GM12892 (cell line): ENCODE measurements at places on chromosomes 7 and 10.

DNA sequence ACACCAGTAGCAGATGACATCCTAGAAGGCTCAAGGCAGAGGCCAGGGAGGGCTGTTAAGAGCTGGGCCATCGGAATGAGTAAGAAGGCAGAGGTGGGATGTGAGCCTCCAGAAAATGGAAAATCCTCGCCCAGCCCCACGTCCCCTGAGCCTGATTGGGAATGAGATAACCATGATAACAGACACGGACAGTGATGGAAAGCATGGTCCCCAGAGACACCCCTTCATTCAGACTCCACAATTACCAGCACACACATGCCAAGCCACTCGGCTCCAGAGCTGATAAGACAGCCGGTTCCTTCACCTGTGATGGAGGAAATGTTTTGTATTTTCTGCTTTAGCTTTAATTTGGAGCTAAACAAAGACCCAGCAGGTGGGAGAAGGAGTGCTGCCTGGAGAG is 106.0 kb downstream of the GRID1 start:
- no peak for DNase-seq

- no peak for DNase-seq
Observed at GRCh38 chr10:5461914-5462840, 37.2 kb downstream of the CALML5 start.

- DNase-seq: no peak
Observed at GRCh38 chr7:127594490-127594889, 954 bp downstream of the FSCN3 start.

- no peak for DNase-seq
Observed at GRCh38 chr7:20307119-20307518, 23.6 kb upstream of the ITGB8 start.

GRCh38 chr10:1153251-1153763 is 97.1 kb downstream of the WDR37 start:
- DNase-seq: no peak

DNA sequence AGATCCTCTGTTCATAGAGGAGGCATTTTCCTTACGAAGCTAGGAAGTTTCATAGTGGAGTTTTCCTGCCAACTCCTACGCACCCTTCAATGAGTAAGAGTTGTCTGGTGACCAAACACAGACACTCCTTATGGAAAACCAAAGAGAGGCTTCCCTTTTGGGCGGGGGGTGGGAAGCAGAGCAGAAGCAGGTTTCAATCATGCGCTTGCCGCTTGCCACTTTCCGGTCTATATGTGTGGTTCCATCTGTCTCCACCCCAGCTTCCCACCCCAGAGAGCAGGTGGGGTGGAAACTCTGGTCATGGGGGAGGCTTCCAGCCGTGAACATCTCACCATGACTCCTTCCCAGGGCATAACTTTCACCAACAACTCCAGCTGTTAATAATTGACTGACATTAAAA is 68.8 kb upstream of the GRB10 start:
- DNase-seq: no peak

DNA sequence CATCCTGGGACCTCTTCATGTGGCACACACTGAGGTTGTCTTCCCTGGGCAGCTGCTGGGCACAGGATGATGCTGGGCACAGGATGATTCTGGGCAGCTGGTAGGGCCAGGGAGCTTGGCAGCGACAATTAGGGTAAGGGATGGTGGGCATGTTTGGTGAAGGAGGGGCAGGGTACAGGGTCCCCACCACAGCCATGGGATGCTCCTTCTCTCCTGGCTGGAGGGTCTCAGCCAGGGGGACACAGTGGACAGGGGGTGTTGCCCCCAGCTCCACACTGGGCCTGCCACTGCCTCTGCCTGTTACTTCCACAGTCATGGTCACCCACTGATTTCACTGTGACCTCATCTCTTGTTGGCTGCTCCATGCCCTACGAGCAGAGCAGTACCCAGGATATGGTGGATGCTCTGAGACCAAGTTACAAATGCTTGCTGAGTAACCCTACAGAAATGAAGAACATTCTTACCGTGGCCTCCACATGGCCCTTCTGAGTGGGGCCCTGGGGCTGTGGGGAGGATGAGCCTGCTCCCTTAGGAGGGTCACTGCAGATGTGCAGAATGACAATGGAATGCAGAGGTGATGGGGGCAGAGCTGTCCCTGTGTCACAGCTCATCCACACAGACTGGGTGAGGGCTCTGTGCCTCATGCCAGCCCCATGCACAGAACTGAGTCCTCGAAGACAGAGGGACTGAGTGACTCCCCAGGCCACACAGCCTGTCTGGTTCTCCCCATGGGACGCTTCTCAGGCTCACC is 28.4 kb upstream of the RET start:
- peak; percentile 8 for DNase-seq

- DNase-seq: no peak
Observed at GRCh38 chr7:121499624-121500023, 103.5 kb upstream of the FAM3C start.

GRCh38 chr10:31526681-31527080 is 207.7 kb downstream of the ZEB1 start:
- DNase-seq: no peak

- no peak for DNase-seq
Observed at GRCh38 chr10:32046151-32046550, 10.1 kb downstream of the KIF5B start.

GRCh38 chr10:129963641-129964501 is at the start of gene EBF3:
TSS of gene EBF3 (minus strand) at chr10:129964274. CDS start at chr10:129963768, 506 bp downstream.
- DNase-seq: no peak

DNA sequence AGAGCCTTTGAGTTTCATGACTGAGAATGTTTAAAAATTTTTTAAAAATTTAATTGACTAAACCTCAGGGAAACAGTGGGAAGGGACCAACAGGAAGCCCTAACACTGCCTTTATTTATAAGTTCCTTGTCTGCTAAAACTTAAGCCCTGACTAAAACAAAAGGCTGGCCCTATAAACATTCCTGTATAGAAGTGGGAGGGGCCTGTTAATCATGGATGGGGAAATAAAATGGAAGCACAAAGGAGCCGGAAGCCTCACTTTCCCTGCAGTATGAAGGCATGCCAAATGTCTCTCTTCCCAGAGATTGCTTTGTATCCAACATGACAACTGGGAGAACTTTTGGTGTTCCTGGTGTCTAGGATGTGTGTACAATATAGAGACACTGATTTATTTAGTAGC is 66.0 kb downstream of the VPS50 start:
- no peak for DNase-seq

DNA sequence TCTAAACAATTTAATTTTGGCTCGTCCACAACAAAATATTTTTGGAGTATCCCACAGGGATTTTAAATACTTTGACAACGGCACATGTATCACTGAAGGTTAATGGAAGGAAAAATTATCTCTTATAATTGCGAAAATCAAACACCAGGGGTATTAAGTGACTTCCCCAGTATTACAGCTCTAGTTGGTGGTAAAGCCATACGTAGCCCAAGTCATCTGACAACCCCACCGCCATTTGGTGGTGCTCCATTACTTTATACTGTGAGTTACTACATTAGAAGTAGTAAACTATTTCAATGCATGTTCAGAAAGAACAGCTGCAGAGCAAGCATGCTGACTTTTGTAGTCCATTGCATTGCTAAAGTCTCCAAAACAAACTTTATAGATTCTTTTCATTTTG is 179.7 kb downstream of the HGF start:
- no peak for DNase-seq

DNA sequence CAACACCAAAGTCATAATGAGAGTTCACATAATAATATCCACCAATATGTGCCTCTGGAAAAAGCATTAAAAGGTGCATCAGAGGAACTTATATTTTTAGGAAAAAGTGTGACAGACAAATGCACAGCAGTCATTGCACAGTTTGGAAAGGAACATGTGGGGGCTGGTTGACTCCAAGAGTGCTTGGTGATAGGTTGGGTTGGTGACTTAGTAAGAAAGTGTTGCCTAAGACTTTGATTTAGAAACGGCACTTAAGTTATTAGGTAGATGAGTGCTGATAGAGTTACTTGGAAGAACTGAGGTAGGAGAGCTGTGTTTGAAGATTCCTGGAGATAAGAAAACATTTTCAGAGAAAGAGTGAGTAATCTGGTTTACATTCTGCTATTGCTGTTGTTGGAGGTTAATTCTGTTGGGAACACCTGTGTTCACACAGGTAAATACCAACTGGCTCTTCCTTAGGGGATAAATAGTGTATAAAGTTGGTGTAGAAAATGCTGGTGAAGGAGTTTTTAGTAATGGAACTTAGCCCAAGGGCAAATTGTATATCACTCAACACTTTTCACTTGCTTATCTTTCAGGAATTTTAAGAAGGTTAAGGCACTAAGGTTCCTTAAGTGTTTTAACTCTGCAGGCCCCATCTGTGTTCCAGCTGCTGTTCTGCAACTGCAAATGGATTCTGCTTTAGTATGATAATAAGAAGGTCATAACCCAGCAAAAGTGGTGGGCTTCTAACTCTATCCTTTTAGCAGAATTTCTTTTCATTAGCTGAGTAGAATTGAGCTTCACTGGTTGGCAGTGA is 196.1 kb downstream of the NSUN6 start:
- DNase-seq: no peak

- DNase-seq: no peak
Observed at GRCh38 chr7:100667331-100668068, 6.0 kb upstream of the GNB2 start.
